ENCODE measurements at places on chromosomes 5 and 9.

DNA sequence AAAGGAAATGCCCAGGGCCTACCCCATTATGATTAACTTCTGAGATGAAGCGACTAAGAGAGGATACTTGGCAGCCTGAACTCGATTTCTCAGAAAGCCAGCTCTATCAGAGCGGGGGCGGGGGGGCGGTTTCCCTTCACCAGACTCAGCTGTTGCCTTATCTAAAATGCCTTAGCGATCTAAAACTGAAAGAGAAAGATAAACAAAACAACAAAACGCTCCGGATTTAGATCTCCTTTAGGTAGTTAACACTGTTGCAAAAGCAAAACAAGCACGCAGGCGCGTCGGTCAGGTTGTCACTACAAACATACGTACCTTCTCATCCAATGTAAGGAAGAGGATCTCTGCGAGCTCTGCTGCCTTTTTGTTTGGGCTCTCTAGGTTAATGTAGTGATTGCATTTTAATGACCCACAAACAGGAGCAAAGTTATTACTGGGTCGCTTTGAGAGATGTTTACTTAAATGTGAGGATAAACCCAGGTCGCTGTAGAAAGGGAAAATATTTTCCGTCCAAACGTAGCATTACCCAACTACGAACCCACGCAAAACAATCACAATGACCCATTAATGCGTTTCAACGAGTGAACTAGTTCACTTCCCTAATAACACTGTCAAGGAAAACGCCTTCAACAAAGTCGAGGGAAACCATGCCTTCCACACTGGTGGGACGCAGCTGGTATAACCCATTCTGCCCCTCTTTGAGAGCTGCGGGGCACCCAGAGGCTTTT lies 982 bp downstream of the EPB41L4A start:
- DNase-seq = no peak

DNA sequence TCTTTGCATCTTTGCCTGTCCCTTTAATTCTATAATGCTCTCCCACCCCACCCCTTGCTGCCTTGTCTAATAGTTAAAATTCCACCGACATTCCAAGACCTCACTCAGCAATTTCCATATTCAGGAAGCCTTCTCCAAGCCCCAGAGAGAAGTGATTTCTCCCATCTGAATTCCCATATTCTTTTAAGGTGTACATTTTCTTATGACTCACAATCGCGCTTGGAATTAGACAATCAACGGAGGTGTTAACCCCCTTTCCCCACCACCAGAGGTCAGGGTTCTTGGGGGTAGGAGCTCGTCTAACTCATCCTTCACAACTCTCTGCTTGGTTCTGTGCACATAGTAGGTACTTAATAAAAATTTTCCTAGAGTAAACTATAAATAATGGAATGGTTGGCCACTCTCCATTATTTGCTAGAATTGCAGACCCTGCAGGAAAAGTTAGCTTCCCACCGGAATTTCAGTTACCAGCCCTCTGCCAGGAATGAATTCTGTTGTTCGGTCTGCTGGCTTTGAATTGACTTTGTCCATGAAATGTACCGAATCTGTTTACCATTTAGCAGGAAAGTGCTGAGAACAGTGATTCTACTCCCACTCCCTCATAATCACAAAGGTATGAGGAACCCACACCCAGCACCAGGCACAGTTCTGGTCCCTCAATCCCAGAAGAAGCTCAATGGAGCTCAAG lies 5.0 kb downstream of the KCNIP1 start:
- no peak for DNase-seq

DNA sequence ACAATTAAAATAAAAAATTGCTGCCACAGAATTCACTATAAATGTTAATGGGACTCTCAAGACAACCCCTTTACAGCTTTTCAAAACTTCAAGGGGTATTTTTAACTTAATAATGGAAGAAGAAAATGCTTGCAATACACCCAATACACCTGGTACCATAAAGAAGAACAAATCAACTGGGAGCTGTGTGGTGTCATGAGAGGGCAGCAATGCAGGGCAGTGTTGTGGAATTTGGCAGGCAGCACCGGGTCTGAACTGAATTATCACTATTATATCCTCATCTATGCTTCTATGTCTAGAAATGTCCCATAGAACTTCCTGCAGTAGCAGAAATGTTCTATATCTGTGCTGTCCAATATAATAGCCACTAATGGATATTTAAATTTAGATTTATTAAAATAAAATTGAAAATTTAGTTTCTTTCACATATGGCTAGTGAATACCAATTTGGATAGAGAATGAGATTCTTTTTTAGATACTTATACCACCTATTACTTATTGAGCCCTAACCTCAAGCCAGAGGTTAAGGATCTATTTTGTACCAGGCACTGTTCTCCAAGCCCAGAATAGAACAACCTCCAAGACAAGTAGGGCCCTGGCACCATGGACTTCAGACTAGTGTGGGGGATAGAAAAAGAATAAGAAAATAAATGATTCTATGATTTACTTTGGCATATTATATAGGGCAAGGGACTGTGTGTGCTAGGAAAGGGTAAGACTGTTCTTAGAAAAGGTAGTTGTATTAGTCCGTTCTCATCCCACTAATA lies 265.3 kb downstream of the PDE4D start:
- DNase-seq = no peak

GRCh38 chr5:1513326-1514026 lies 10.3 kb downstream of the LPCAT1 start:
- no peak for DNase-seq

- no peak for DNase-seq
These were observed 122.3 kb upstream of the RAI14 start for GRCh38 chr5:34533582-34534522.

DNA sequence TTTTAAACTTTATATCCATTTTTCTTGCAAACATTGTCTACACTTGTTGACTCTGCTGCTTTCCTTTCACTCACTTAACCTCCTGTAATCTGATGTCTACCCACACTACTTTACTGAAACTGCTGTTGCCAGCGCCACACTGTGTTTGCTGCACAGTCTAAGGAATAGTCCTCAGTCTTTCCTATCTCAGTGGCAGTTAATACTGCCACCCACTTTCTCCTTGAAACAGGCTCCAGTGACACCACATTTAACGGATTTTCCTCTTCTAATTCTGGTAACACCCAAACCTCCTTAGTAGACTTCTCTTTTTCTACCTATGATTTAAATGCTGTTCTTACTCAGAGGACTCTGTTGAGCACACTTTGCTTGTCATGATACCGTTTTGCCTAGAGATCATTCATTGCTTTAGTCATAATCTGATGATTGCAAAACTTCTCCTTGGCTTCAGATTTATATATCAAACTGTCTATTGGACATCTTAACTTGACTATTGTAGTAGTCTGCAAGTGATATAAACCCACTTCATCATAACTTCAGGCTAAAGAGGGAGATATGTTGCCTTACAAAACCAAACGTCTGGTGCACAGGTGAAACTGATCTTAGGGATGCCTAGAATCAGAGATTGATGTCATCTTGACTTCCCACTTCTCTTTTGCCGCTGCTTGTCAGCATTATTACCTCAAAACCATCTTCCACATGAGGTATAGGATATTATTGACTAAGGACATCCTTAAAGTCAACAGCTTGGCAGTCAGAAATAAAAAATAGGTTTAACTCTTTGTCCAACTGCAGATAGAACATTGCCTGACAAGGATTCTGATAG lies 94.1 kb downstream of the CDC42SE2 start:
- DNase-seq = no peak

DNA sequence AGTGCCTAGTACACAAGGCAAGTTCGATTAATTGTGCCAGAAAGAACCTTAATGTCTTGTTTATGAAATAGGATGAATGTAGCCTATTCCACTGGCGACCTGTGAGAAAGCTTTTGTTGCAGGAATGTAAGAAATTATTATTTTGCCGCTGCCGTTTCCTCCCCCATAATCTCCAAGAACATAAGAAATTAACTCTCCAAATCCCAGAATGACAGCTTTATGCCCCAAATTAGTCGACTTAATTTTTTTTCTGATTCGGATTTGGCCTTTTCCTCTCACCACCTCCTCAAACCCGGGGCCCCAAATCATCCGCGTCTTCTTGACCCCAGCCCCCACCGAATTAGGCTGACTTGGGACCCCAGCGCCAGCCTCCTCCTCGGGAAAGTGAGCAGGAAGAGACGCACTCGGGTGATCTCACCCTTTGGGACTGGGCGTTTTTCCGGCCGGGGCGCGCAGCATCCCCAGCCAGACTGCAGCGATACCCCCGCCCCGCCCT lies 682 bp upstream of the SPTAN1 start:
- DNase-seq = no peak

DNA sequence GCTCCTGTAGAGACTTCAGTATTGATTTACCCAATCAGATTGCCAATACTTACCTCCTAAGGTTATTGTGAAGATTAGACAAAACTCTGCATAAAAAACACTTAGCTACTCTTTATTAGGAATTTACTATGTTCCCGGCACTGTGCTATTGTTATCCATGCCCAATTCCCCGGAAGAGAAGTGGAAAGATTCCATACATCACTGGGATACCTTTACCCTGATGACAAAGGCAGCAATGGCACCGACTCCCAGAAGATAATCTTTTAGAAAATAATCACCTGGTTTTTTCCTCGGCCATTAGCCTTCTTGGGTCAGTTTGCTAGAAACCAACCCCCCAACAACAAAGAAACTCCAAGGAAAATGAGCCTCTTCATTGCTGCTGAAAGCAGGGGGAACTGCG lies 226.0 kb downstream of the SNX18 start:
- DNase-seq = no peak

DNA sequence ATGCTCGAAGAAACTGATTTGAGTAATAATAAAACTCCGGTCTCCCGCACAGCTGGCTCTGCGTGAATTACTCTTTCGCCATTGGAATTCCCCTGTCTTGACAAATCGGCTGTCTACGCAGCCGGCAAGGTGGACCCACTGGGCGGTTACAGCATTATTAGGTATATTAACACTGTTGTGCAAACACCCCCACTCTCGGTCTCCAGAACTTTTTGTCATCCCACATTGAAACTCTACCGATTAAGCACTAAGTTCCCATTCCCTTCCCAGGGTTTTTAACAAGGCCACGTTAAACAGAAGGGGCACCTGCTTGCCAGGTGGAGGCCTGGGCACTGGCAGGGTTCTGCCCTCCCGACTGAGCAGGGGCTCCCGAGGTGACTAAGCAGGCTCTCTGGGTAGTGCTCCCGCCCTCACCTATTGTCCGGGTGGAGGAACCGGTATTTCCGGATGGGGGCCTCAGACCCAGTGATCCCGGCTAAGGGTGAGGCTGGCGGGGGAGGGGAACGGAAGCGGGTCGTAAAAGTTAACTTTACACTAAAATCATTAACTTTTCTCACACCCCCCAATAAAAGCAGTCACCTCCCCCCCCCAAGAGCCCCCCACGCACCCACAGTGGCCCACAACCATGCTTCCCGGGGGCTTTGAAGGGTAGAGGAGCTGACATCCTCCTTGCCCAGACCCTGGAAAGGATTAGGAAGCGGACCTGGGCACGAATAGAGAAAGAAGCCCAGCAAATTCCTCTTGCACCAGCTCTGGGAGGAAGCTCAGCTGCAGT lies 53.5 kb upstream of the TJP2 start:
- no peak for DNase-seq

DNA sequence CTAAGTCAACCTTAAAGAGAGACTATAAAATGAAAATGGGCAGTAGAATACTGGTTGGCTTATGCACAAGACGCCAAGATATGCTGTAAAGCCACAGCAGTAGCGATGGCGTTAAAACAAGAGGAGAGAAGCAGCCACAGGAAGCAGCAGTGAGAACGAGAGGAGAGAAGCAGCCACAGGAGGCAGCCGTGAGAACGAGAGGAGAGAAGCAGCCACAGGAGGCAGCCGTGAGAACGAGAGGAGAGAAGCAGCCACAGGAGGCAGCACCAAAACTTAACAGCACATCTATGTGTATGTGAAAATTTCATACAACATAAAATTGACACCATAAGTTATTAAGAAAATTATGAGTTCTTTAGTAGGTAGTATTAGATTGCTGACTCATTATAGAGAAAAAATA lies 2318.6 kb upstream of the ACO1 start:
- no peak for DNase-seq

DNA sequence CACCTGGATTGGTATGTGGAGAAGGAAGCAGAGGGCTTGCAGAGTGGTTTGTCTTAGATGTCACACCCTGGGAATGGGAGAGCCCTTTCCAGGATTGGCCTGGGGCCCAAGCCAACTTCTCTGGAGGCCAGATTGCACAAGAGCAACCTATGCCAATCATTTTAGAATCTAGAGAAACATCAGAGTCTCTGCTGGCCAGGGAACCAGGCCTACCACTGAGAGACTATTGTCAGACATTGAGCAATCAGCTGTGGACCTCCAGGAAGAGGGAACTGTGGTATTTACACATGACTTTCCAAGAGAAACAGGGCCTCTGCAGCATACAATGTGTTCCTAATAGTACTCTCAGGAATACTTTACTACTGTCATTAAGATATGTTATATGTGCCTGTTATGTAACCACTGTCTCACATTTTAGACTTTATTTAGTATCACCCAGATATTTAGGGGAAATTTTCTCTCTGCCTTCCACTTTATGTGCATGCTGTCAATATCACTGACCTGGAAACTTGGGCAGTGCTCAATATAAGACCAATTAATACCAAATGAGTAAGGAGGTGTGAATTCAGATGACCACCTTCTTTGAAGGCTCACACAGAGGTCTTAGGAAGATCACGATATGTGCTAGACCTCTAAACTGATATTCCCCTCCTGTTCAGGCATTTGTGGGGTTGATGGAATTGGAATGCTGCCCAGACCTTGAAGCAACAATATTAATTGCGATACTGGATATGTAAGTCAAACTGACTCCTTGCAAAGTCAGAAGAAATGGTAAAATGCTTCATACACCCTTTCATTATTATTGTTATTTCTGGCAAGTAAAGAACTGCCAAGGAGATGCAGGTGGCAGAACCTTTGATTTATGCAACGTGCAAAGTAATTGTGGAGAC lies 20.5 kb upstream of the CCL28 start:
- DNase-seq = no peak

DNA sequence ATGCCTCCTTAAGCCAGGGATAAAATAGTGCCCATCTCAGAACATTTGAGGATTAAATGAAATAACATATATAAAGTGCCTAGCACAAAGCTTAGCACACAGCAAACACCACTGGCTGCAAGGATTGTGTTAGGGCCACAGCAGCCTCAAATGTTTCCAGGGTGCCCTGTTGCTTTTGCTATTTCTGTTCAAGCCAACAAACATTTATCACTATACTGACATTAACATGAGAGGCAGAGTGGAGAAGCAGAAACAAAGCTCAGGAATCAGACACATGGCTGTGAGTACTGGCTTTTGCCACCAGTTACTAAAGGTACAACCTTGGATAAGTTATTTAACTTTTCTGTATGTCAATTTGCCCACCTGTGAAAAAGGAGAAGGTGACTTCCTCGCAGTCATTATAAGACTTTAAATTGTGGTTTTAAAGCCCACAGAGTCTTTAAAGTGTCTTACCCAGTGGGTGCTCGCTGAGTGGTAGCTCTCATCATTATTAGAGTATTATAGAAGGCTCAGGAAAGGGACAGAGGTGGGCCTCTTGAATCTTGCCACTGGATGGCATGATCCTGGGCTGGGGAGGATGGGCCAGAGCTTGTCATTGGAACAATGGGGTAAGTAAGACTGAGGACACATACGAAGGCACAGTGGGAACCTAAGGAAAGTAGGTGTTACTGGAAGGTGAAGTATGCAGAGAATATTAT lies 98.2 kb downstream of the MARCHF3 start:
- no peak for DNase-seq

GRCh38 chr5:55699041-55699688 lies 13.0 kb downstream of the SLC38A9 start:
- DNase-seq = no peak

- DNase-seq = no peak
These were observed 74.3 kb downstream of the MUSK start for GRCh38 chr9:110742741-110743371.

GRCh38 chr5:101278917-101279316 lies 375.8 kb upstream of the ST8SIA4 start:
- DNase-seq = no peak
